ENCODE measurements at places on chromosomes 2 and 18. TPM values are rescaled to one million over a fixed set of nuclear protein-coding genes. Genes with fewer than 3 reads are reported as not detected.
A peak's percentile ranks its signal among the peaks of the same experiment; 100 is the strongest.

The MDH1B gene
- total RNA-seq: under 0.01 TPM

The UGT1A3 gene
- not detected for total RNA-seq

The DCC gene
- not detected for total RNA-seq

The LAMA1 gene
- total RNA-seq: 0.20 TPM

The KLHL30 gene
- not detected for total RNA-seq

The PID1 gene
- 0.20 TPM for total RNA-seq

The CNRIP1 gene
- total RNA-seq: 36.9 TPM

The SERPINB12 gene
- not detected for total RNA-seq

The CARF gene
- 3.8 TPM for total RNA-seq

The TWIST2 gene
- total RNA-seq: 0.44 TPM

The CHRNA1 gene
- total RNA-seq: 0.40 TPM

The DTYMK gene
- 30.3 TPM for total RNA-seq

The NPHP1 gene
- total RNA-seq: 1.5 TPM

DNA sequence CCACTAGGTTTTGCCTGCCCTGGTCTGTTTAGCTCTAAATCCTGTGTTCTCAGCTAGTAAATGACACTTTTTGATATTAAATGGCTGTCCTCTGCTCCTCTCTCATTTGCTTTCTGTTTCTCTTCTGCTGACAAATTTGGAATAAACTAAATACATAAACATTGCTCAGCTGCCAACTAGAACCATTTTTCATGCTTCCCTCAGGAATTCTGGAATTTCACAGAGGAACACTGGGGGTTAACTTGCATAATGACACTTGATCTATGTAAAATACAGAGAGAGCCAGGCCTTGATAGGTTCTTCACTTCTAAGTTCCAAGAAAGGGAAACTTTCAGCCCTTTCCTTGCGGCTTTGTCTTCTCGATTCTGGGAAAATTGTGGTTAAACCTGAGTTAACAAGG, 450.6 kb upstream of the ST6GAL2 start:
- DNase-seq: no peak

GRCh38 chr2:96537066-96537733, 648 bp downstream of the ARID5A start:
- peak; percentile 82 for DNase-seq

DNA sequence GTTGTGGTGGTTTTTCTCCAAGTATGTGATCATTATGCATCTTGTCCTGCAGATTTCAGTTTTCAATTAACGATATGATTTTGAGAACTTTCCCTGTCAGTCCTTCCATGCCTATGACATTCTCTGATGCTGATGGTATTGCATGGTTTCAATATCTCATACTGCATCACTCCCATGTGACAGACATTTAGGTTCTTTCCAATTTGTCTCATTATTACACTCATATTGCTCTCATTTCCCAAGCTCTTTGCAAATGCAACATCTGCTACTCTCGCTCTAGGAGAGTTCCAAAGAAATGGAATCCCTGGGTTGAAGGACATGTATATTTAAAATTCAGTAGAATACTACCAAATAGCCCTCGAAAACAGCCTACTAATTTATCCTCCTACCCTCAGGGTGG, 125.5 kb downstream of the MARCHF4 start:
- no peak for DNase-seq

DNA sequence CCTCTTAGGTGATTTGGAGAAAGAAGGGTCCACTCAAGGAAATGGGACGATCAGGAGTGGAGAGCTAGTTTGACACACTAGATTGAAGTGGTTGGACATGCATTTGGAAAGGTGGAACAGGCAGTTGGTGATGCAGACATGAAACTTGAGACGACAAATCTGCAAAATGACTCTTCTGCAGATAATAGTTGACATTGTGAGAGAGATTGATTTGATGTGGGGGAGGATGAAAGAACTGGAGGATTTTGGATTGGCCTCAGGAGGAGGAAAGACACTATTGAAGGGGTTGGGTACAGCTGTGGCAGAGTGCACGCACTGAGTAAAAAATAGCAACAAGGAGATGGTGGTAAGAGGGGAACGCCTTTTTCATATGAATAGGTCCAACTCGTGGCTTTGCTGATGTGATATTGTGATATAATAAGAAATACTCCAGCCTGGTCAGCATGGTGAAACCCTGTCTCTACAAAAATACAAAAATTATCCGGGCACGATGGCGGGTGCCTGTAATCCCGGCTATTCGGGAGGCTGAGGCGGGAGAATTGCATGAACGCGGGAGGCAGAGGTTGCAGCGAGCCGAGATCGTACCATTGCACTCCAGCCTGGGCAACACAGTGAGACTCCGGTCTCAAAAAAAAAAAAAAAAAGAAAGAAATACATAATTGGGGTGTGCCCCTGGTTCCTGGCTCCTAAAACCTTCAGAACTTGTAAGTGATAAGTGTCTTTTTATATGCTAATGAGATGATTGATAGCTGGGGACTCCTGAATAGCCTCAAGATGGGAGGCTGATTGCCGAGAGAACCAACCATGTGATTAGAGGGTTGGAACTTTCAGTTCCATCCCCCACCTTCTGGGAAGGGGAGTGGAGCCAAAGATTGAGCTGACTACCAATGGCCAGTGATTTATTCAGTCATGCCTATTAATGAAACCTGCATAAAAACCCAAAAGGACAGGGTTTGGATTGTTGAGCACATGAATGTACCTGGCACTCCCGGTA, 9.7 kb downstream of the TTLL4 start:
- no peak for DNase-seq

DNA sequence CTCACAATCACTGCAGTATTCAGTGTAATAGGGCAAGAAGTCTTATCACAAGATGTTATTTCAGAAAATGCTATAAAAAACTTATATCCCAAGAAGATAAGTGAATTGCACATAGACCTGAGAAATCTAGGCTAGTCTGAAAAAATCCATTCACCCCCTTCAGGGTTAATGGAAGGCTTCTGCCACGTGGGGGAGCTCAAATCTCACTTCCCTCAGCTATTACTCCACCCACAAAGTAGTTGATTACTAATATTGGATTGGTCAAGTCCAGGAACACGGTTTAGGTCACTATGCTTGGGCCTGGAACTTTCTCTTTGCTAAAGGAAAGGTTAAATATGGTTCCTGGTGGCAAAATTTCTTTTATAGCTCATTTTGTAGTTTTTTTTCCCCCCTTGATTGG, 51.2 kb upstream of the ADAM23 start:
- DNase-seq: peak; percentile 71

DNA sequence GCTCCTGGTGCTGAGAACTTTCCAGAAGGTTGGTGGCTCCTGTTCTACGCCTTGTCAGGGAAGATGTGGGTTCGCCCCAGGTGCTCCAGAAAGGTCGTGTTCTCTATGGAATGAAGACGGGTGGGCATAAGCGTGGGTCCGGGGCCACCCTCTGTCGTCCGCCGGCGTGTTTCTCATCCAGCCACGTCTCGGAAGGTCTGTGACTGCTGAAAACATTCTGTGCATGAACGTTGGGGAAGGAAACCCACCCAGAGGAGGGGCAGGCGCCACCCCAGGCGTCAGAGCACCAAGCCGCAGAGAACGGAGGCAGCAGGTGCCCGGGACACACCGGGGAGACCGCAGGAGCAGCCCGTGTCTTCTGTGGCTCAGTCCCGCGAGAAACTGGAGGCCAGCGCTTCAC, 118.2 kb downstream of the RTP5 start:
- DNase-seq: no peak

DNA sequence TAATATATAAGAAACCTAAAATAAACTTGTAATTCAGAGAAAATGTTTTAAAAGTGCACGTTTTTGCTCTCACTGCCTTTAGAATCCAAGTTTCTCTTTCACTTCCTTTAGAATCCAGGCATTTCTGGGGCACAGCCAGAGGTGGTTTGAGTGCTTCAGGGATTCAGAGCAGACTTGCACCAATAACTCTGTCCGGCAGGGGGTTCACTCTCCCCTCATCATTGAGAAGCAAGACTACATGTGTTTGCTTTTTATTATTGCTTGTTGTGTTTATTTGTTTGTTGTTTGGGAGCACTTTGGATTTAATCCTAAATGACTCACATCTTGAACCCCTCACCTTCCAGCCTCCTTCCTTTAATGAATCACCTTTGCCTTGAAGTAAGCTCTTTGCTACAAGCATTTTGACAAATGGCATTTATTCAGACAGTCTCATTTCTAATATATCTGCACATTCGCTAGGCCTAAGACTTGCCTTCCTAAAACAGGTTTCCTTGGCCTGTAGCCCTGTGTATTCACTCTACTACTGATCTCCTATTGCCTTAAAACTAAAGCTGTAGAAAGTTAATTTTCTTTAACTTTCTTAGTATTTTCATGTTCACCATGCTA, 233.5 kb upstream of the ATP5MC3 start:
- peak; percentile 63 for DNase-seq

- DNase-seq: peak; percentile 69
Measured at GRCh38 chr18:50836521-50836957, 16.7 kb upstream of the MRO start.

GRCh38 chr2:7333189-7333765, 416.1 kb downstream of the RNF144A start:
- no peak for DNase-seq

DNA sequence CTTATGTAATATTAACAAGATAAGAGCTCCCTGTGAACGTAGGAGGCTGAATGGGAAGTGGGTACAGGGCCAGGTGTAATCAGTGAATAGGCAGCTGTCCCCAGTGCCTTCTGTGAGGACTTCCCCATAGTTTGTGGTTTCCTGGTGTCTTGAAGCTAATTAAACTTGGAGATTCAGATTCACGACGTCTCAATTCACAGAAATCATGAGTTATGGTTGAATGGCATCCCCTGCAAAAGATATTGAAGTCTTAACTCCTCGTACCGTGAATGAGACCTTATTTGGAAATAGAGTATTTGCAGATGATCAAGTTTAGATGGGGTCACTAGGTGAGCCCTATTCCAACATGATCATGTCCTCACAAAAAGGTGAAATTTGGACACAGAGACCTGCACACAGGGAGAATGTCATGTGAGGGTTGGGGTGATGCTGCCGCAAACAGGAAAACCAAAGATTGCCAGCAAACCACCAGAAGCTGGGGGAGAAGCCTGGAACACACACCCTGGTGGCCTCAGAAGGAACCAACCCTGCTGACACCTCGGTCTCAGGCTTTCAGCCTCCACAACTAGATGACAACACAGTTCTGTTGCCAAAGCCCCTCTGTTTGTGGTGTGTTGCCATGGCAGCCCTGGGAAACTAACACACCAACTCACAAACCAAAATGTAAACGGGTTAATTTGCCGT, 13.2 kb downstream of the ARL4C start:
- peak; percentile 34 for DNase-seq

DNA sequence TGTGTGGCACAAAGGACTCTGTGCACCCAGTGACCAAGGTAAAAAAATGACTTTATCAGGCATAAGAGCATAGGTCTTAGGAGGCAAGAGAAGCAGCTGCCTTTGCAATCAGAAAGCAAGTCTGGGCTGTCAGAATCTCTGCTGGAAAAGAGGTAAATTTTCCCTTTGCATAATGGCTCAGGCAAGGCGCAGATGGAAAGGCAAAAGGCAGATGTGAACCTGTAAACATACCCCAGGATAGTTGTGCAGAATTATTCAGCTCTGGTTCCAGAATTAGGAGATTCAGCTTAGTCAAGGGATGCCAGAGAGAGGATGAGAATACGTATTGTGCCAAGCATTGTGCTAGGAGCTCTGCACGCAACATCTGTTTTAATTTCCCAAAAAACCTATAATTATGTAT, 258.7 kb downstream of the CLIP4 start:
- DNase-seq: no peak

- DNase-seq: no peak
Measured at GRCh38 chr2:53867169-53867568, 7.4 kb upstream of the GPR75 start.

DNA sequence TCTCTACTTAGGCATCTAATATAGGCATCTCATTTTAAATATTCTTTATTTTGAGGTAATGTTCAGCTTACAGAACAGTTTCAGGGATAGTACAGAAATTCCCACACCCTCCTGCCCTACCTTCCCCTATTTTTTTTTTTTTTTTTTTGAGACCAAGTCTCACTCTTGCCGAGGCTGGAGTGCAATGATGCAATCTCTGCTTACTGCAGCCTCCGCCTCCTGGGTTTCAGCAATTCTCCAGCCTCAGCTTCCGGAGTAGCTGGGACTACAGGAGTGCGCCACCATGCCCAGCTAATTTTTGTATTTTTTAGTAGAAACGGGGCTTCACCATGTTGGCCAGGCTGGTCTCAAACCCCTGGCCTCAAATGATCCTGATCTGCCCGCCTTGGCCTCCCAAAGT, 97.6 kb downstream of the EPB41L5 start:
- no peak for DNase-seq

GRCh38 chr2:216113572-216113971, 4.4 kb downstream of the XRCC5 start:
- DNase-seq: no peak

GRCh38 chr2:95344215-95344583, 47.1 kb downstream of the KCNIP3 start:
- DNase-seq: no peak

DNA sequence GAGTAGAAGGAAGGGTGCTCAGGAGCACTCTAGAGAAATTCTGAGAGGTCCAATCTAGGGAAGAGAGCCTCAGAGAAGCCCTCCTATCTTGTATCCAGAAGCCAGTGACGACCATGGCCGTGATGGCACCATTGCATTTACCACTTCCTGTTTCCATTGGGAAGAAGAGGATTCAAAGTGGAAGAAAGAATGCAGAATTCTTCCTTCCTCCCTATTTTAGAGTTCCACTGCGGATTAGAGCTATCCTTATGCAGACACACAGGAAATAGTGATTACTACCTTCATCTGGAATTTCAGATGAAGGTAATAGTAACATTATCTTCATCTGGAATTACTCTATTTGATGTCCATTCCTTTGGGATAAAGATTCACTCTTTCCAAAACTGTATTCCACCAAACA, 45.6 kb upstream of the PCBP1 start:
- no peak for DNase-seq

GRCh38 chr2:9100080-9100876, 96.8 kb upstream of the MBOAT2 start:
- no peak for DNase-seq

- DNase-seq: no peak
Measured at GRCh38 chr2:121255358-121255757, 29.6 kb downstream of the TFCP2L1 start.

- no peak for DNase-seq
Measured at GRCh38 chr2:52220393-52220792, 1188.5 kb upstream of the NRXN1 start.

- no peak for DNase-seq
Measured at GRCh38 chr18:62384068-62384467, 59.0 kb downstream of the TNFRSF11A start.

DNA sequence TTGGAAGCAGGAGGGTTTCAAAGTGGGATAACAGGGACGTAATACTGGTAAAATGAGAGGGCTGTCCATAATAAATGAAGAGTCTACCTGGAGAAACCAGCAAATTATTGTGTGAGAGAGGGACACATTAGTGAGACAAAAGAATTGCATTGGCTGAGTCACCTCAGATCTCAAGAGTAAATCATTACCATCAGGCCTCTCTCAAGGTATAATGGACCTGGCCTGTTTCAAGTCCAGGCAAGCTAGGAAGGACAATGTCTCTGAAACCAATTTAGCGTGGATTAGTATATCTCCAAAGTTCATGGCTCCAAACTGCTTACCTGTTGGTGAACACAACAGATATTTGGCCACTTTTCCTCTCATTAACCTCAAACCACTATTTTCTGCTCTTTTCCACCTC, 471.4 kb downstream of the CMPK2 start:
- DNase-seq: no peak

Data from lung microvascular endothelial cell (primary cell).